ENCODE measurements at places on chromosomes 16 and 17.
A peak's percentile ranks its signal among the peaks of the same experiment; 100 is the strongest.

GRCh38 chr16:50957056-50957455 is 194.0 kb downstream of the SALL1 start:
- no peak for DNase-seq

GRCh38 chr16:87584271-87584670 is 18.0 kb upstream of the JPH3 start:
- DNase-seq = no peak

DNA sequence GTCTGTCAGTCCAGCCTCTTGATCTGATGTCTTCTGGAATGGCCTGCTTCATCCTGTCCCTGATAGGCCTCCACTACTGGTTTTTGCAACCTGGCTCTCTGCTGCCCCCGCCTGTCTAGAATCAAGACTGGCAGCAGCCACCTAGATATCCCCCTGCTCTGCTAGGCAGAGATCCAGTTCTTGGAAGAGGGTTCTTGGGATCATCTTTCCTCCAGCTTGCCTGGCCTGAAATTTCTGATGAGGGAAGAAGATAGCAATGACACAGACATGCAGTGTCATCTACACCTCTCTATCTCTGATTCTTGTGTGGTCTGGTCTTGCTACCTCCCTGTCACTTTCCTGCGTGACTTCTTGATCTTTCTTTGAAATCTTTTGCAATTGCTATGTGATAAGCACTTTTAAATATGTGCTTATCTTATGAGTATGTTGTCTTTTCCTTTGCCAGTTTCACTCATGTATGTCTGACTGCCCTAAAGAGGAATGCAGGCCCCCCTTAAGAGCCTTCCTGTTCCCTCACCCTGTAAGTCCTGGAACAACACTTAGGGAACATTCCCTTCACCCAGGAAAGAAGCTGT is 20.3 kb upstream of the NFATC3 start:
- peak; percentile 91 for DNase-seq

DNA sequence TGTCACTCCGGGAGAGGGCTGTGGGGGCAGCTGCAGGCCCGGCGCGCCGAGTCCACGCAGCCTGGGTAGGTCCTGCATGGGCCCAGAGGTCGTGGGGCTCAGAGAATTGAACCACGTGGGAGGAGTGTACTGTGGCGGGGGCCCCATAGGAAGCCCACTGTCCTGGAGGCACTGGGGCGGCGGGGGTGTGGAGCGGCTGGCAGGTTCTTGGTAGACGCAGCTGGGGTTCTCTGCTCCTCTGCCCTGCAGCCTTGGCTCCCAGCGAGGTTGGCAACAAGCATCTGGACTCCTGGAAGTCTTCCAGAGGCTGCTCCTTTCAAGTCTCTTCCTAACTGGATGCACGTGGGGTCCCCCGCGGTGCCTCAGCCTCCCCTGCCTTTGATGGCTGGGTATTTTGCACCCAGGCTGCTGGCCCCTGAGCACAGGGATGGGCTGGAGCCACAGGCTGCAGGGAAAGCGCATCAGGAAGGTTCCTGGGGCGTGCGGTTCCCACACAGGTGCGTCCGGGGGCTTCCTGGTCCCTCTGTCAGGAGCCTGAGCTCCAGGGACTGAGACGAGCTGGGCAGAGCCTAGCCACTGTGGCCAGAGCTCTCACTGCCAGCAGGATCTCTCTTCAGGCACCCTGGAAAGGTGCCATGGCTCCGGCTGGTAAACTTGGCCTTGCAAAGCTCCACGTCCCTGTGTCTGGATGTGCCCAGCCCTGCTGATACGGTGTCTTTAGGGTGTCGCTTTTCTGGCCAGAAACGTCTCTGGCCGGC is 9.3 kb downstream of the KCTD5 start:
- no peak for DNase-seq

DNA sequence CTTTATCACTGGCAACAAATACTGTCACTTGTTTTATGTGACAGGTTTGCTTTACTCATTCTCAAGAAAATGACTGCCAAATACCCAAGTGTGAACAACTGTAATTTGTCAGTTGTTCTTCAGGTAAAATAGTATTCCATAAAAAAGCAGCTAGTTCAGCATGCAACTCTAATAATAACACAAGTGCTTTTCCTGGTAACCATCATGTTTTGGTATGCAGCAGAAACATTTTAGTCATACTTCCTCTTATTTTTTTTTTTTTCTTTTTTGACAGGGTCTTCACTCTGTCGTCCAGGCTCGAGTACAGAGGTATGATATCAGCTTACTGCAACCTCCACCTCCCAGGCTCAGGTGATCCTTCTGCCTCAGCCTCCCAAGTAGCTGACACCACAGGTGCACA is 4.6 kb downstream of the TERF2 start:
- no peak for DNase-seq

DNA sequence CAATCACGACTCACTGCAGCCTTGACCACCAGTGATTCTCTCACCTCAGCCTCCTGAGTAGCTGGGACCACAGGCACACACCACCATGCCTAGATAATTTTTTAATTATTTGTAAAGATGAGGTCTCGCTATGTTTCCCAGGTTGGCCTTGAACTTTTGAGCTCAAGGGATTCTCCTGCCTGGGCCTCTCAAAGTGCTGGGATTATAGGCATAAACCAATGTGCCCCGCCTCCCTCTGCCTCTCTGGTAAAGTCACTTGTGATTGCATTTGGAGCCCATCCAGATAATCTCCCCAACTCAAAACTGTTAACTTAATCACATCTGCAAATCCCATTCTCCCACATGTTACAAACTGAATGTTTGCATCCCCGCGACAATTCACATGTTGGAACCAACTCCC is 11.8 kb upstream of the PECAM1 start:
- no peak for DNase-seq

- DNase-seq = no peak
Observed at GRCh38 chr16:84039696-84040095, 2.9 kb downstream of the SLC38A8 start.

DNA sequence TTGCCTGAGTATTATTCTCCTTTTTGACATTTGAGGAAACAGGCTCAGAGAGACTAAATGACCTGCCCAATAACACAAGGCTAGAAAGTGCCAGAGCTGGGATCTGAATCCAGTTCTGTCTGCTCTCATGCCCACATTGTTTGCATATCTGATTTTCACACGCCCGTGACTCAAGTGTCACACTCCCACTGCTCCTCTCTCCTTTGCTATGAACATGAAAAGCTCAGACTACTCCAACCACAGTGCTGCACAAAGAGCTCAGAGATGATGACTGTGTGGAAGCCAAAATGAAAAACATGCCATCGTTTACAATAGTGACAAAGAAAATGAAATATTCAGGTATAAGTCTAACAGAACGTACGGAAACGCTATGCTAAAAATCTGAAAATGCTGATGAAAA is 107.9 kb downstream of the SMG6 start:
- no peak for DNase-seq

DNA sequence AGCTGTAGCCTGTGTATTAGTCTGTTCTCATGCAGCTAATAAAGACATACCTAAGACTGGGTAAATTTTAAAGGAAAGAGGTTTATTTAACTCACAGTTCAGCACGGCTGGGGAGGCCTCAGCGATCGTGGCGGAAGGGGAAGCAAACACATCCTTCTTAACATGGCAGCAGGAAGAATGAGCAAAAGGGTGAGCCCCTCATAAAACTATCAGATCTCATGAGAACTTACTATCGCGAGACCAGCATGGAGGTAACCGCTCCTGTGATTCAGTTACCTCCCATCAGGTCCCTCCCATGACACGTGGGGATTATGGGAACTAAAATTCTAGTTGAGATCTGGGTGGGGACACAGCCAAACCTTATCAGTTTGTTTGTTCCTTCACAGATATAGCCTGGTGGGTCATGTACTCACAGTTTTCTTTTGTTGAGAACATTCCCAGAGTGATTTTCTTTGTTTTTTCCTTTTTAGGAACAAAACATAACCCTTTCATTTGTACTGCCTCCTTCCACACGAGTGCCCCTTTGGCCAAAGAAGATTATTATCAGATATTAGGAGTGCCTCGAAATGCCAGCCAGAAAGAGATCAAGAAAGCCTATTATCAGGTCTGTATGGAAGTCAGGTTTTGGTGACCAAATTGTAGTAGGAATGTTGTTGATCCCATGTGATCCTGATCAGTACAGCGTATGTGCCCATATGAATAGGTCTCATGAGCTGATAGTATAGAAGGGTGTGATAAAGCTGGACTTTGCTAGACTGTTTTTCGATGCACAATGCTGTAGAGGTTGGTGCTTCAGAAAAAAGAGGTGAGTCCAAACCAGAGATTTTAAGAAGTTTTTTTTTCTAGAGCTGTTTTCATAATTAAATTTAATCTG is 8.5 kb downstream of the DNAJA3 start:
- no peak for DNase-seq

- DNase-seq = no peak
Observed at GRCh38 chr17:15945527-15946191, 729 bp downstream of the ADORA2B start.

GRCh38 chr17:2081564-2081963 is 26.7 kb downstream of the HIC1 start:
- no peak for DNase-seq

- DNase-seq = no peak
Observed at GRCh38 chr17:71232801-71233559, 887.8 kb upstream of the SOX9 start.

DNA sequence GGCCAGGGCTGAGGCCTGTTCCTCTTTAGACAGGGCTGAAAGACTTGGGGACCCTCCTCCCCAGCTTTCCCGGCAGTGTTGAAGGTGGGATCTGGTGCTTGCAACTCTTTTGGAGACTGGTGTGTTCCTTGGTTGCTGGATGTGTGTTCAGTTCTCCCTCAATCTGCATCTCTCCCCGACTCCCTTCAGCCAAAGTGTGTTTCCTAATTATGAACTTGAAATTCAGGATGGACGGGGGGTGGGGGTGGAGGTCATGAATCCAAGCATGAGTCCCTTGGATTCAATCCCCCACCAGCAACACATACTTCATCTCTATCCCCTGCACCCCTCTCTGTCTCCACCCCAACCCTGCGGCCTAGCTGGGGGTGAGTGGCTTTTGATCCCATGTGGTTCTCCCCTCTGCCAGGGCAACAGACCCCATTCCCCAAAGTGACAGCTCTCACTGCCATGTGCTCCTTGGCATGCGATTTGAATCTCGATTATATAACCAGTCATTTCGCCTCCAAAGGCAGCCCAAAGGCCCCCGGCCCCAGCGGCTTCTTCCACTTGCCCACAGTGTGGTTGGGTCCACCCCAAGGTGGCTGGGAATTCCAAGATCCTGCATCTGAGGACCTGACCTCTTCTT is 1.3 kb downstream of the ARHGAP23 start:
- DNase-seq = no peak

DNA sequence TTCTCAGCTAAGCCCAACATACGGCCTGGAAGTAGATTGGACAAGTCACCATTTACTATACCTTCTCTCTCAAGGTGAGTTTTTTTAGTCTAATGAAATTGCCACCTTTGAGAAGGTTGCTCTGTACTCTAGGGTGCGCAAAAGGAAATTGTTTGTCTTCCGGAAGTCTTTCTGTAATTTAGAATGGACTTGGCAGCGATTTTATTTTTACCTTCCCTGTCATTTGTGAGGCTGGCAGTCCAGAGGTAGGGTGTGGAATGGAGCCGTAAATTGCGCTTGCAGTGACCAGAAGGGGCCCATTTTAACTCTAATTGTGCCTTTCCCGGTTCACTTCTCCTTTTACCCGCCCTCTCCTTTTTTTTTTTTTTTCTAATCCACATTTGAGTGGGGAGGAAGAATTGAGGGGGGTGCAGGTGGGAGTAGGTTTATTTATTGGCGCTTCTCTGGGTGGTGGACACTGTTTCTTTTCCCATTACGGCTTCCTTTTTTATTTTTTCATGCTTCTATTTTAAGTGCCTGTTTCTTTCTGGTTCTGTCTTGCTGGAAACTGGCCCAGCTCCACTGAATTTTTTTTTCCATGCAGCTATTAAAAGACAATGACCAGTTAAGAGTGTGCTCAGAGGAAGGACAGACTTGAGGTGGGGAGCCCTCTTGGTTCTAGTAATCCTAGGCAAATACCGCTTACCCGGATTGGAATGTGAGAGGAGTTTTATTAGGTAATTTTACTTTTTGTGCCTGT is 89.7 kb upstream of the CLEC18A start:
- no peak for DNase-seq

DNA sequence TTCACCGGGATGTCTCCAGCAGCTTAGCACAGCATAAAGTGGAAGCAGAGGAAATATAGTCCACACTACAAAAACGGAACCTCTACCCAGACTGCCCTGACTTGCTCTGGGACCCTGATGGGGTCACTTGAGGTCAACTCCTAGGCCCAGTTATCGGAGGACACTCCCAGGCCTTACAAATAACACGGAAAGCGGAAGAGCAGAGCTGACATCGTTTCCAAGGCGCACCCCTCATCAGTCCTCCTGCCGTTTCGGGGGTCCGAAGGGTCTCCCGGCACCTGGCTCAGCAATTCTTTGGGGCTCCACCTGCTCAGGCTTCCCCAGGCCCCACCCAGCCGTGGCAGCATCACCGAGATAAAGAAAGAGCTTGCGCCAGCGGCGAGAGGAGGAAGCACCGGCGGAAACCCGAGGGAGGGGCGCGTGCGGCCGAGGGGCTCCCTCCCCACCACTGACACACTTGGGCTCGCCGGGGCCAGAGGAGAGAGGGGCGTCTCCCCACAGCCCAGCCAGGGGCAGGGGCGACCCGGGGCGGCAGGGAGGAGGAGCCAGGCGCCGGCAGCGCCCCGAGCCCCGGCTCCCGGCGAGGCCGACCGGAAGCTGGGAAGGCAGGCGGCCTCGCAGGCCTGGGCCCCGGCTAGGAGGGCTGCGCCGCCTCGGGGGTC is 727 bp downstream of the CORO7 start:
- no peak for DNase-seq

- DNase-seq = peak; percentile 71
Observed at GRCh38 chr16:14300705-14301168, 229.6 kb downstream of the MRTFB start.

DNA sequence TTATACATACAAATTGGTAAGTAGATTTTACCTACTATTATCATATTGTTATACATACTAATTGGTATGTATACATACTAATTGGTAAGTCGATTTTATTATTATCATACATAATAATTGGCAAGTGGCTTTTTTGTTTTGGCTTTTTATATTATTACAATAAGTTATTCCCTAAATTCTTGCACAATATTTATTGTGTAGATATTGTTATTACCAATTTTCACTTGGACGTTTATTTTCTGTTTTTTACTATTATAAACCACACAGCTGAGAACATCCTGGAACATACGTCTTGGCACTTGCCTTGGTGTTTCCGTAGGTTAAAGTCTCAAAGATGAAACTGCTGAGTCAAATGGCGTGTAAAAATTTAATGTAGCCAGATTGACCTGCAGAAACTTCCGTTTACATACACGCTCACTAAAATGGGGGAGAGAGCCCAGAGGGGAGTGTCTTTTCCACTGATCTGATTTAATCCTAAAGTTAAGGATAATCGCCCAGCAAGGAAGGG is 18.9 kb downstream of the GNGT2 start:
- no peak for DNase-seq

DNA sequence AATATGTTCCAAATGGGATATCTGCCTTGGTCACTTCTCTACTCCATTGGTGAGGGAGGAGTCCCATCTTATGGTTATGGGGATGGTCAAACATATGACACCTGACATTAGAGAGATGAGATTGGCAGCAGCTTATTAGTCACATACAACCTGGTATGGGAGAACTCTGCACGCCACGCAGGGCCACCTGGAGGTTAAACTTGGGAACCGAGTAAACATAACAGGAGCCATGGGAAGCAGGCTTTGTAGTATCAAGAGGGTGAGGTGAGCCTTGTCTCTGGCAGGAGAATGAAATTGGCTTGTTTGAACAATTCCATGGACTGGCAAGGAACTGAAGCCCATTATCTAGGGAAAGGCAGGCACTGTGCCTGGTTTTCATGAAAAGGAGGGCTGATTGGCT is 238.7 kb upstream of the ELAC2 start:
- DNase-seq = no peak
